A549 treated with ZK216348 at 1 μM for 4 hours (cell line): ENCODE measurements at places on chromosomes 3 and 15. TPM values are rescaled to one million over a fixed set of nuclear protein-coding genes. Genes with fewer than 3 reads are reported as not detected.

Gene ALS2CL
- 7.2 to 9.5 TPM (median 9.0 TPM) in 5 replicates for total RNA-seq

Gene SLC15A2
- 0.02 to 0.95 TPM (median 0.16 TPM) in 4 of 5 replicates, not detected in the other for total RNA-seq

Gene MINAR1
- total RNA-seq: 0.30 to 0.60 TPM (median 0.45 TPM) in 5 replicates

Gene ACSBG1
- total RNA-seq: 0.09 to 0.51 TPM (median 0.39 TPM) in 5 replicates

Gene GOLGA6L10
- total RNA-seq: 0.37 to 0.73 TPM (median 0.52 TPM) in 5 replicates

Gene DCLK3
- not detected in 5 replicates for total RNA-seq

Gene LRRC49
- 4.2 to 8.3 TPM (median 4.7 TPM) in 5 replicates for total RNA-seq

Gene CAMP
- total RNA-seq: not detected in 5 replicates

Gene C2CD4A
- 0.09 to 0.18 TPM (median 0.15 TPM) in 4 of 5 replicates, not detected in the other for total RNA-seq

Gene PATL2
- 0.13 to 0.28 TPM (median 0.27 TPM) in 3 of 5 replicates, not detected in the others for total RNA-seq

Gene C3orf22
- total RNA-seq: not detected in 5 replicates

Gene CNTN6
- total RNA-seq: not detected in 5 replicates

Gene ZDHHC19
- not detected in 5 replicates for total RNA-seq

Gene SGO1
- 10.4 to 24.2 TPM (median 14.2 TPM) in 5 replicates for total RNA-seq

Gene HES1
- 9.5 to 13.7 TPM (median 13.4 TPM) in 5 replicates for total RNA-seq

Gene CHRNA7
- total RNA-seq: 2.8 to 5.2 TPM (median 3.6 TPM) in 5 replicates

Gene CRBN
- total RNA-seq: 24.7 to 37.7 TPM (median 27.2 TPM) in 5 replicates

Gene GUCA1C
- total RNA-seq: not detected in 5 replicates

Gene MKRN2OS
- total RNA-seq: not detected in 5 replicates

Gene ITIH1
- total RNA-seq: not detected in 5 replicates

Gene KCNAB1
- not detected in 5 replicates for total RNA-seq

Gene PSMD2
- 294 to 424 TPM (median 309 TPM) in 5 replicates for total RNA-seq

Gene UBE2E2
- 31.3 to 55.7 TPM (median 39.0 TPM) in 5 replicates for total RNA-seq

Gene KCNMB2
- total RNA-seq: not detected in 5 replicates

Gene ERICH6
- not detected in 5 replicates for total RNA-seq

Gene MORC1
- total RNA-seq: not detected in 5 replicates

Gene OXTR
- total RNA-seq: 8.7 to 11.7 TPM (median 10.3 TPM) in 5 replicates

Gene ALDH1L1
- 0.06 to 0.27 TPM (median 0.11 TPM) in 5 replicates for total RNA-seq

Gene SLC28A1
- total RNA-seq: 0.06 TPM in 1 of 5 replicates, not detected in the others

Gene ITIH3
- total RNA-seq: not detected in 5 replicates

Gene NANOGP8
- not detected in 5 replicates for total RNA-seq

Gene EEF1AKMT4
- 8.0 to 13.2 TPM (median 11.0 TPM) in 5 replicates for total RNA-seq

Gene A4GNT
- total RNA-seq: not detected in 5 replicates

Gene ZNF774
- total RNA-seq: 0.62 to 1.7 TPM (median 1.0 TPM) in 5 replicates
